ENCODE measurements at places on chromosomes 13 and 19. TPM values are rescaled to one million over a fixed set of nuclear protein-coding genes. Genes with fewer than 3 reads are reported as not detected.

DNA sequence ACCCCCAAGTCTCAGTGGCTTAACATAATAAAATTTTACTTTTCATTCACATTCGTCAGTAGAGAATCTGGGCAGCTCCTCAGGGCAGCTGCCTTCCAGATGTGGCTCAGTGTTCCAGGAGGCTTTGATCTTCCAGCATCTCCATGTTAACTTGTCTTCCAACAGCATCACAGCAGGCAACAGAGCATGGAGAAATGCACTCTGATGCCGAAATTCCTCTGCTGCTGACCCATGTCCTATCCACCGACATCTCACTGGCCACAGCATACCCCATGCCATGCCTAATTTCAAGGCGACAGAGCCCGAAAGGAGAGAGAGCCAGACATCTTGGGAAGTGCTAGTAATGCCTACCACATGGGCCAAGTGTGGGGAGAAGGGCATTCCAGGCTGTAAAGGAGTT is 64.9 kb upstream of the MEDAG start:
- DNase-seq: no peak
- H3K4me1 ChIP-seq: no peaks in the 10 kb centered on the region
- no peak overlapping the region for H3K4me3 ChIP-seq
- no peak overlapping the region for H3K27ac ChIP-seq

GRCh38 chr19:56765137-56765536 is 75.4 kb downstream of the PEG3 start:
- H3K27ac ChIP-seq: no peak overlapping the region
- no peaks in the 10 kb centered on the region for H3K36me3 ChIP-seq
- peak overlapping the region; percentile 22 for H3K4me3 ChIP-seq
- H3K27me3 ChIP-seq: no peaks in the 10 kb centered on the region

DNA sequence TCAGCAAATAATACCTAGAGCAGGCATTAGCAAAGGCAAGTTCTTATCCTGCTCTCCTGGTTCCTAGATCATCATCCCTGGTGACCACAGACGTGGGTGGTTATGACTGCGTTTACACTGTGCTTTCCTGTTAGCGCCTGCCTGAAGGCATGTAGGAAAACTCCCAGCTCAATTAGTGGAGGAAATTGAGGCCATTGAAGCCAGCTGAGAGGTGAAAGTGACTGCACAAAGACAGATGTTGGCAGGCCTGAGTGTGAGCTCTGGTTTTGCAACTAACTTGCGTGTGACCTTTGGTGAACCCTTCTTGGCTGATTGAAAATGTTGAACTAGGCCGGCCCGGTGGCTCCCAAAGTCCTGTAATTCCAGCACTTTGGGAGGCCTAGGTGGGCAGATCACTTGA is 17.5 kb upstream of the NWD1 start:
- no peak overlapping the region for H3K4me3 ChIP-seq
- H3K36me3 ChIP-seq: no peaks in the 10 kb centered on the region
- DNase-seq: no peak
- H3K27ac ChIP-seq: no peak overlapping the region
- no peaks in the 10 kb centered on the region for H3K27me3 ChIP-seq

CPB2 gene
- not detected for total RNA-seq

DNA sequence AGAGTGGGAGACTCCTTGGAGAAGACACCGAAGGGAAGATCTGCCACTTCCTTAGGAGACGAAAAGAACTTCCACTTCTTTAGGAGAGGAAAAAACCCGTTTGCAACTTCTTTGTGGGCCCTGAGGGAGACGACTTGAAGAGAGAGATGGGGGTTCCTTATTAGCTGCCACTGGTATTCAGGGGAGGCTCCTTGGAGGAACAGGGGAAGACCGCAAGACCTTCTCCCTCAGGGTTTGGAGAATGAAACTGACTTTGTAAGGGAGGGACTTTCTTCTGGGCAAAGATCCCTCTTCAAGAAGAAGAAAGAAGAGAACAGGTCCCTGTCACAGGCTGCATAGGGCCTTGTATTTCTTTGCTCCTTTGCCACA is 416 bp downstream of the BCKDHA start:
- no peak for DNase-seq
- peak overlapping the region; percentile 96 for H3K4me3 ChIP-seq
- peak overlapping the region; percentile 89 for H3K27ac ChIP-seq
- no peaks in the 10 kb centered on the region for H3K27me3 ChIP-seq
- H3K4me1 ChIP-seq: peaks cover 23% of the 10 kb centered on the region

DNA sequence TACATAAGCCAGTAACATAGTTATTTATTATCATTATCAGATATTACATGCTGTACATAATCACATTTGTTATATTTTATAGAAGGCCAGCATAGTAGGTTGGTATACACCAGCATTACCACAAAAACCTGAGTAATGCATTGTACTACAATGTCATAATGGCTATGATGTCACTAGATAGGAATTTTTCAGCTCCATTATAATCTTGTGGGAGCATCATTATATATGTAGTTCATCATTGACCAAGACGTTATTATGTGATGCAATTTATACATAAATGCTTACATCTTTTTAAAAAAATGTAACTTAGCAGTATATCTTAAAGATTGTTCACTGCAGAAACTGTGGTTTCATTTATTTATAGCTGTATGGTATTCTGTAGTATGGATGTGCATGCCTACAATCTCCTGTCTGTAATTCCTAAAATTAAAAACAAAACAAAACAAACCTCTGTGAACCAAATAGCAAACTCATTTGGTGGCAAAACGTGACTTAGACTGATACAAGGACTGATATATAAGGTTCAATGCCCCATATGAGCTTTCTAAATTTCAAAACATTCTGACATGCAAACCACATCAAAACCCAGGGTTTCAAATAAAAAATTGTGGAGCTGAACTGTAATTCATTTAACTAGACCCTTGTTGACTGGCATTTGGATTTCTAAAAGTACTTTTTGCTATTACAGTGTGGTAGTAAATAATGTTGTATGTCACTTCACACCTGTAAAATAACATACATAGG is 250.9 kb downstream of the DLEU7 start:
- no peak overlapping the region for H3K27ac ChIP-seq
- H3K36me3 ChIP-seq: no peaks in the 10 kb centered on the region
- peaks cover 13% of the 10 kb centered on the region for H3K4me1 ChIP-seq
- H3K4me3 ChIP-seq: no peak overlapping the region

IL11 gene
- not detected for total RNA-seq

ZNF726 gene
- 4.6 TPM for total RNA-seq
